ENCODE measurements at places on chromosomes 2 and 18.

GRCh38 chr2:8049851-8050571 is 631.8 kb upstream of the ID2 start:
- peak; percentile 88 for DNase-seq

DNA sequence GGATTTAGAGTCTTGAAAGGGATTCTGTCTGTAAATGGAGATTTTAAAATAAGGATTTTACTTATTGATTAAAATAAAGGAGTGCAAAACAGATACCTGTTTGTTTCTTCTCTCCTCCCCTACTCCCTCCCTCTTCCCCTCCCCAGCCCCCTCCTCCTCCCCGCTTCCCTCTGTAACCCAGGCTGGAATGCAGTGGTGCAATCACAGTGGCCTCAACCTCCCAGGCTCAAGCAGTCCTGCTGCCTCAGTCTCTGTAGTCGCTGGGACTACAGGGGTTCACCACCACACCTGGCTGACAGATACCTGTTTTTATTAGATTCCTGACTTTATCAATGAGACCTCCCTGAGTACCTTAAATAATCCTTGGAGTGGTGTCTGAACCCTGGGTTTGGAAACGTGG is 57.1 kb downstream of the OXER1 start:
- no peak for DNase-seq

GRCh38 chr18:30908381-30908780 is 134.2 kb downstream of the DSC3 start:
- no peak for DNase-seq

GRCh38 chr2:85649201-85650190 is 18.5 kb downstream of the SFTPB start:
- no peak for DNase-seq

GRCh38 chr2:125684256-125684655 is 971.7 kb upstream of the GYPC start:
- no peak for DNase-seq

GRCh38 chr18:76572518-76573247 is 77.6 kb upstream of the ZNF516 start:
- no peak for DNase-seq

DNA sequence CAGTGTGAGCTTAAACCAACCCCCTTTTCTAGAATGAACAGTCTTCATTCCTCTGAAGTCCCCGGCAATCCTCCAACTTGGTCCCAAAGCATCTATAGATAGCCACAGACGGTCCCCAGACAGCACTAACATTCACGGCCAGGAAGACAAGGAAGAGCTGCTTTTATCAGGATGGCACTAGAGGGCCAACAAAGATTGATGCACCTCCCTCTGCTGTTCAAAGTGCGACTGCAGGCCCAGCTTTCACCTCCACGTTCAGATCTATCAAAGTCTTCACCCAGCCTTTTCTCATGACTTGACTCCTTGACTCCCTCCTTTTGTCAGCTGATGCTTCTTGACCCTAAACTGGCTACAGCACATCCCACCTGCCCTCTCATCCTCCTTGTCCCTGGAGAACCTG is 54.3 kb downstream of the RNF152 start:
- DNase-seq: no peak

- DNase-seq: no peak
These were observed 219.9 kb downstream of the PIK3C3 start for GRCh38 chr18:42174909-42175308.

GRCh38 chr18:61896757-61897156 is 4.0 kb upstream of the RNF152 start:
- DNase-seq: no peak

DNA sequence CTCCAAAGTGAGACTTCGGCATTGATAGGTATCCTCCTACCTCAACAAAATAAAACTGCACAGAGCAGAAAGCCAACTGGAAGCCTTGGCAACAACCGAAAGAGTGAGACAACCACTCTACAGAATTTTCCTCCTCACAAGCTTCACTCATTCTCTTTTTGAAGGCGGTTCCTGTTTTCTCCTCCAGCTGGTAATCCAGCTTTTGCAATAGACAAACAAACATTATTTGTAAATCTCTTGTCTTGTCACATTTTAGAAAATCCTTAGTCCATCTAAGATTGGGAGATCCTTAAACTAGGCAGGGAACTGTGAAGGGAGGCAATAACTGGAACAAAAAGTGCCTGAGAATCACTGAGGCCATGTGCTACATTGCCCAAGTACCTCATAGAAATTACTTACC is 332.4 kb downstream of the BCL11A start:
- no peak for DNase-seq

DNA sequence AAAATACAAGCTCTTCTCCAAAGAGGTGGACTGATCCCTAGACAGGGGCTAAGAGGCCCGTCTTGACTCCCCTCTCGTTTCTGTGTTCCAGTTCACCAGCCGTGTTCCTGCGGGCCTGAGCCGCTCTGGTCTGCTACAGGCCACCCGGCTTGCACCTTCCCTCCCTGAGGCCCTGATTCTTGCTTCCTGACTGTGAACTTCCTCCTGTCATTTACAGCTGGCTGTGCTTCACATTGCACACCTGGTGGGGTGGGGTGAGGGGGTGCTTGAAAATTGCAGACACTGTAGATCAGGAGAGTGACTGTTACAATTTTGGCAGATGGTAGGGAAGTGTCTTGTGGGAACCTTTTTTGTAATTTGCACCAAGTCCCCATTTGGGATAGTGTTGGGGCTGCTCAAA is 64.4 kb downstream of the TSN start:
- no peak for DNase-seq

- no peak for DNase-seq
These were observed 43.1 kb upstream of the LONRF2 start for GRCh38 chr2:100365434-100365833.

- DNase-seq: peak; percentile 8
These were observed 16.1 kb upstream of the ANKRD53 start for GRCh38 chr2:70962211-70962884.

DNA sequence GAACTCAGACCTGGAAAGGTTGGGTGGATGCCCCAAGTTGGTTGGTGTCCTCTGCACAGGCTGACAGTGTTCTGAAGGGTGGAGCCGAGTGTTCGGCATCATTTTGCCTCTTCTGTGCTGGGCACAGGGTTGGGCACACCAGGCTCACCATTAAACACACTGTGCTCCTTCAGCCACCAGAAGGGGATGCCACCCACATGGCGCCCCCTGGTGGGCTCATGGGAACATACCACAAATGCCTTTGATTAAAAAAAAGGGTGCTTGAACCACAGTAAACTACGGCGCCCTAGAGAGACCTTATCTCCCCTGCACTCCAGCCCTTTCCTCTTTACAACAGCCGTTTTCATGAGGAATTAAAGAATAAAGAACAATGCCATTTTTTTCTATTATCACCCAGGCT is 89.4 kb downstream of the CELF4 start:
- DNase-seq: peak; percentile 28

DNA sequence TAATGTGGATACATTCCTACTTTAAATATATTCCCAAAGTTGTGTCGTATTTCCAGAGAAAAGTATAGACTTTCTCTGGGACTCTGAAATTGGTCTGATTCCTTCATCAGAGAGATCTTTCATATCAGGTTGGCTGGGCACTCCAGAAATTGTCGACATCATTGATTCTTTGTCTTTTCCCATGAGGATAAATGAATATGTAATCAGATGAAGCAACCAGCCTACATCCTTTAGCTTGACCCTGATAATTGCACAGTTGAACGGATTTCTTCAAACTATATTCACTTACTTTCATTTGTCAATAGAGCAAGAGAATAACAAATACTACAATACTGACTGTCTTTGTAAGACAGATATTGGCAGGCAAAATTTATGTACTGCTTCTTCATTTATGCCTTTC is 680.2 kb upstream of the LRRTM4 start:
- DNase-seq: no peak

- no peak for DNase-seq
These were observed 667.9 kb upstream of the CDH7 start for GRCh38 chr18:65082907-65083306.

DNA sequence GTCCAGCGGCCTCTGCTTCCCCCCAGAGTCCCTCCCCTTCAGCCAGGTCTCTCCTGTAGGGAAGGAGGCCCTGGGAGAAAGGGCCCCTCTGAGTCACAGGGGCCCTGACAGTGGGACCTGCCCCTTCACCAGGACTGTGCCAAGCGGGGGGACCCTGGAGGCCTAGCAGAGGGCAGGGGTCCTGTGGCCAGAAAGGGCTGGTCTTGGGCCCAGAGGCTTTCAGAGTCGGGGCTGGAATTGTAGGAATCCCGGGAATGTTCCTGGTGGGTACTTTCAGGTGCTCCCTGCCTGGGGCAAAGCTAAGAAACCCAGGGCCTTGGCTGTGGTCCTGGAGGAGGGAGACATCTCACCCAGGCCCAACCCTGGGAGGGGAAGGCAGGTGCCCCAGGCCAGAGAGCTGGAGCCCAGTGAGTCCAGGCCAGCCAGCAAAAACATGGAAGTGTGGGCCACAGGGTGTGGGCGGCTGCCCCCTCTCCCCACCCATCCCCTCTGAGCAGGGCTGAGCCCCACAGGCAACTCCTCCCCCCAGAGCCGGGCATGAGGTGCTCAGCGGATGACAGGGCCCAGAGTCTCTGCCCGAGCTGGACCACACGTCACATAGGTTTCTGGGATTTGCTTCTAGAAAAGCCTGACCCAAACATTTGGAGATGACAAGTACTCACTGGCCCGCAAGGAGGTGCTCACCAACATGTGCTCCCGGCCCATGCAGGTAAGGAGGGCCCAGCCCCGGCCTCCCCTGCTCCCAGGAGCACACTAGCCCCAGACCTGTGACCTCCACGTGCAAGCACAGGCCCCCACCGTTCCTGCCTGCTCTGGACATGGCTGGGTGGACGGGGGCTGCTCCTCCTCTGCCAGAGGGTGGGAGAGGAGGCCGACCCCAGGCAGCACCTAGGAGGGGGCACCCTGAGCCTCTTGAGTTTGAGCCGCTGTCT is 48.2 kb upstream of the ALPP start:
- DNase-seq: no peak

DNA sequence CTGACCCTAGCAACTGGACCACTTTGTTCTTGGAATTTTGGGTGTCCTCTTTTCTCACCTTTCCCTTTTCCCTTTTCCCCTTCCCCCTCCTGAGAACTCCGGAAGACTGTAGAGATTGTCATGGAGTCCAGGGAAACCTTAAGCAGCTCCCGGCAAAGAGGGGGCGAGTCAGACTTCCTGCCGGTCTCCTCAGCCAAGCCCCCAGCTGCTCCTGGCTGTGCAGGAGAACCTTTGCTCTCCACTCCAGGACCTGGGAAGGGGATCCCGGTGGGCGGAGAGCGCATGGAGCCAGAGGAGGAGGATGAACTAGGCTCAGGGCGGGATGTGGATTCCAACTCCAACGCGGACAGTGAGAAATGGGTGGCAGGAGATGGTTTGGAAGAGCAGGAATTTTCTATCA is 20.5 kb downstream of the SETBP1 start:
- DNase-seq: no peak

DNA sequence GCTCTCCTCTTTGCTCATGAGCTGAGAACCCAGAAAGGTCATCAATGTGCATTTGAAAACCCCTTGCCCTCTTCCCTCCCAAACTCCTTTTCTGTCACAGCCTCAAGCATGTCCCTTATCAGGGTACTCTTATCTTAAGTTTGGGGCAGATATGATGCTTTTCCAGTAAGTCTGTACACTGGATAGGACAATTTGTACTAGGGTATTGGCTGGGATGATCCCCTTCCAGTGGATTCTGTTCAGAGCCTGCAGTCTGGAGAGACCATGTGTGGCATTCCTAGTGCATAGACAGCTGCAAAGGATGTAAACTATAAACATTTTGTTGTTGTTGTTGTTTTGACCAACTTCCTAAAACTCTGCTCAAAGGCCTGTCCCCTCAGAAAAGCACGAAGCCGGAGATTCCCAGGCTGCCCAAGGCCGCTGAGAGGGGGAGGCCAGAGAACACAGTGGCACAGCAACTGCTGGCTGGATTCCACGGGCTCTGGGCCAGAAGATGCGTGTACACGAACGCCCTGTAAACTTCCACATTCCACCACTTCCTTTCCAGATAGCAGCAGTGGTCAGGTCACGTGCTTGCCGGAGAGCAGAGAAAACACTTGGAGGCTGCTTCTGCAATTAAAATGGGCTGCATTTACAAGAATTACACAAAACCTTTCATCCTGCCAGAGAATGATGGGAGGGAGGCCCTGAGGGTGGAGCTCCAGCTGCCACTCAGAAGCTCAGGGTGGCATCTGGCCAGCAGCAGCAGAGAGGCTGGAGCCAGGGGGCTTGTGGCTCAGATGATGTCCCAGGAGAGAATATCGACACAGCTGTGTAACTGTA is 42.1 kb downstream of the BMP10 start:
- DNase-seq: peak; percentile 86
